ENCODE measurements at places on chromosomes 7 and 10.

- no peak for DNase-seq
Observed at GRCh38 chr10:71134732-71135211, 77.6 kb upstream of the UNC5B start.

DNA sequence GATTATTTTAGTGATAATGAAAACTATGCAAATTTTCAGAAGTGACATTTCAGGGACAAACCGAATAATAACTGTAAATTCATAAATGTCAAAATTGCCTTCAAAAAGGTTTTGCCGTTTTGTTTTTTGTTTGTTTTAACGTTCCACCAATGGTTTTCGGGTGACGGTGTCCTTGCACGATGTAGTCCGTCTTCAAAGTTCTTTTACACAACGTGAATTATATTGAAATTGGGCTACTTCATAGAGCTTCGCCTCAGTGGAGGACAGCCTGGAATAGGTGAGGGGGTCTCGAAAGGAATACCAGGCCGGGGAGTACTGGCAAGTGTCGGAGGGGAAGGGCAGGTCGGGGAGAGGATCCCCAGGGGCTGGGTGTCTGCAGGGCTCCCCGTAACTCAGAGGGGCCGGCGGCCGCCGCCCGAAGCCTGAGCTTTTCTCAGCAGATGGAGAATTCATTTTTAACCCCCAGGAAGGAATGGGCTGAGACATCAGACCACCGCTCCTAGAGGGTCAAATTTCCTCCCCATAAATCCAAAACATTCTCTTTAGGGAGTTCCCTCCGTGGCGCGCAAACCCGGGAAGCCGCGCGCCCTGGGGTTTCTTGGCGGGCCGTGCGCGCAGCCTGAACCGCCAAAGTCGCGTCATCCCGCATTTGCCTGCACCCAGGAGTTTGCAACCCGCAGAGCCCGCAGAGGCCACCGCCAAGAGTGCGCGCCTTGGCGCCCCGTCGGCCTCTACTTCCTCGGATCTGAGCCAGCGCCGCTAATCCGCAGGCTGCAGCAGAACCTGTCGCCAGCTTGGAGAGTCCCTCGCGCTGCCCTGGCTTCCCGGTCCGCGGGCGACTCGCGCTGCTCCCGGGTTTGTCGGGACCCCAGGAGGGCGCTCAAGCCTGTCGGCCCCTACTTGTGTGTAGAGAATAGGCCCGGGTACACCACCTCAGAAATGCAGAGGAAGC, 17.3 kb upstream of the EVX1 start:
- no peak for DNase-seq

DNA sequence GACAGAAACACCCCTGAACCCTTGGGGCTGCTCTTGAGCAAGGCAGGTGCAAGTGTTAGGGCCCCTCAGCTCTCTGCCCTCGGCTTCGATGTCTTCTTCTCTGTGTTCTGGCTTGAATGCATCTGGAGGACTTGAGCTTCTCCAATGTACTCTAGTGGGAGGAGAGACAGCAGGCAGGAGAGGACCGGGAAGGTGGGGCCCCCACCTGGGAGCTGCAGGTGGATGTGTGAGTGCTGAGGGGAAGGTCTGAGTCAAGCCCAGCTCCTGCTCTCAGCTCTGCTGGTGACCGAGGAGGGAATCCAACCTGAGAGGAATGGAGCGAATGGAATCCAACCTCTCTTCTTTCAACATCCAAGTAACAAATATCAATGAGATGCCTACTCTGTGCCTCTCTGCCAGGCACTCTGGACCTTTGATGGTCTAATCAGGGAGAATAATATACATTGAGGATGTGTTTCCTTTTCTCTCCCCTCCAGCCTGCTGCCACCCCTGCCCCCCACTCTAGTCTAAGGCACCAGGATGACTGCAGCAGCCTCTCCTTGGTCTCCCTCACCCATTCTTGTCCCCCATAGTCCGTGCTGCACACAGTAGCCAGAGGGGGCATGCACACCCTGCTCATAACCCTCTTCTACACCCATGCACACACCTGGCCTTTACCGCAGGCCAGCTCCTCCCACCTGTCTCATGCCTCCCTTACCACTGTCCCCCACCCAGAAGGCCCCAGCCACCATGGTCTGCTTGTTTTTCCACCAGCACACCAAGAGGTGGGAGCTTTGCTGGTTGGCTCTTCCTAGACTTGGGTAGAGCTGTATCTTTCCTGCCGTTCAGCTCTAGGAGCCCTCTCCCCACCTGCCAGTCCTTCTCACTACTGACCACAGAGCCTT, 13.6 kb downstream of the TBATA start:
- DNase-seq: no peak

DNA sequence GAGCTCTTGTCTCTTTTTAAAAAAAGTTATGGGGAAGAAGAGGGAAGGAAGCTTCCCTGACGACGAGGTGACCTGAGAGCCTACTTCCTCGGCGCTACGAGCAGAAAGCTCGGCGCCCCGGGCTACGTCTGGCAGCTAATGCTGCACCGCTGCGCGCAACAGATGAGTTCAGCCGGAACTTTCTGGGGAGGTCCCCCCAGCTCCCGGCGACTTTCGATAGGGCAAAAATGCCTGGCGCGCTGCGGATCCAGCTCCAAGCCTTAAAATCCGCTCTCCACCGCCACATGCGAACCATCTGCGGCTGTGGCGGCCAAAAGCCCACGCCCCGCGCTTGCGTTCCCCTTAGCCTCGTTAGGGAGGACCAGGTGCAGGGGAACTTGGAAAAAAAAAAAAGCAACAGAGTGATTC, 621 bp downstream of the P4HA1 start:
- DNase-seq: peak; percentile 59

All from T-helper 17 cell (primary cell).